ENCODE measurements at places on chromosomes 16 and 17.

DNA sequence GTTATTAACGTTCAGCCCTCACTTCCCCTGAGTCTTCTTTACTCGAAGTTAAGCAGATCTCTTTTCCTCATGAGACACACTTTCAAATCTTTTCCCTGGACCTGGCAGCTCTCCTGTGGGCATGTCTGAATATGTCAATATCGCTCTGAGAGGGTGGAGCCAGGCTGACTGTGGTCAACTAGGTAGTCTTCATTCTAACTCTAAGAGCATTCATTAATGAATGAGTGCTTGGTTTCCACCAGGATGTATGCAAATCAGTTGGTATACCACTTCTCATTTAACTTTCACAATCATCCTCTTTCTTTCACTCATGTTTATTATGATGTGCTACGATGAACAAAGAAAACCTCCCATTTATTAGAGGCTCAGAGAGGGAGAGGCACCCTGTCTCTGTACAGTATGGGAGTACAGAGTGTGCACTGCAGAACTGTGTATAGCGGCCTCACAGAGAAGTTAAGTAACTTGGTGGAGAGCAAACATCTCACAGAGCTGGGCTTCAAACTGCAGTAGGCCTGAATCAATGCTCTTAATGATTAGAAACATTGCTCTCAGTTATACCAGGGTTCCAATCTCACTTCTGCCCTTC, 39.9 kb downstream of the OTOA start:
- DNase-seq = no peak

DNA sequence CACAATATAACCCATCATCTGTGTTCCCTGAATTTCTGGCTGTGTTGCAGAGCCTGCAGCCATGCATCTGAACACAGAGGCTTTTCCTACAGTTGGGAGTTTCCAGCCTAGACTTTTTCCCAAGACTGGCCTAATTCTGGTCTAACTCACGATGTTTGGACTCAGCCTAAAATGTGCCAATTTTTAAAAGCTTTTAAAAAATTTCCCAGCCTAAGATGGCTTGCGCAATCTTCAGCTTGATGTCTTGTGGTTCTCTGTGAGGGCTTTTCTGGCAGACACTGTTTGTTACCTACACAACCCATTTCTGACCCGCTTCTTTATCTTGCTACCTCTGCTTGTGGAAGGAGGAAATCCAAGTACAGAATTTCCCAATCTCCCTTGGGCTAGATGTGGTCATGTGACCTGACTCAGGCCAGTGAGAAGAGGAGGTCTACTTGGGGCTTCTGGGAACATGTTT, 72.7 kb upstream of the GAS7 start:
- no peak for DNase-seq

DNA sequence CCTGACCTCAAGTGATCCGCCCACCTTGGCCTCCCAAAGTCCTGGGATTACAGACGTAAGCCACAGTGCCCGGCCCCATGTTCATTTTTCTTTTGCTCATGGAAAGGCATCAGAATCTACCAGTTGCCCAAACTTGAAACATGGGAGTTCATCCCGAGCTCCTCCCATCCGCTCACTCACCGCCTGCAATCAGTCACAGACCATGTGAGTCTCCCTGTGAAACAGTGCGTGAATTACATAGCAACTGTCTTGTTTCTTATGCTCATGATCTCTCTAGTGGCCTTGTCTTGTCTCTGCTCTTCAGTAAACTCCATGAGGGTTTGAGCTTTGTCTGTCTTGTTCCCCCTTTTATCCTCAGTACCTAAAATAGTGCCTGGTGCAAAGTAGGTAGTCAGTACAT, 52.1 kb upstream of the TNRC6A start:
- no peak for DNase-seq

- DNase-seq = no peak
These were observed 20.8 kb downstream of the CACNA1G start for GRCh38 chr17:50581316-50581715.

GRCh38 chr16:87017371-87018012, 299.7 kb downstream of the C16orf95 start:
- DNase-seq = no peak
